ENCODE measurements at places on chromosomes 11 and 22.

- DNase-seq = no peak
Observed at GRCh38 chr11:120710354-120711131, 199.0 kb downstream of the GRIK4 start.

DNA sequence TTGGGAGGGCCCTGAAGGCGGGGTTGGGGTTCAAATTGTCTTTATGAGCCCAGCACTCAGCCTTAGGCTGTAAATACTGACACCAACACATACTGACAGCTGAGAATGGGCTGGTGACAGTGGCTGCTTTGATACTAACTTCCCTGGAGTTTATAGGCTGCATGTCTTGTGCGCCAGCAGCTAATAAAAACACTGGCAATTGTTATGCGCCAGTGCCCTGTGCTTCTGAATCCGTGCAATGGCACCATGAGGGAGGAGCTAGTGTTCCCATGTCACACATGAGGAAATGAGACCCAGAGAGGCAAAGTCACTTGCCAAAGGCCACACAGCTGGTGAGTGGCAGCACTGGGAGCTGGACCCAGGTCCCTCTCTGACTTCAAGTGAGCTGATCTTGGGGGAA lies 23.8 kb downstream of the SHISAL1 start:
- no peak for DNase-seq

GRCh38 chr11:75306529-75306928 lies 44.9 kb downstream of the ARRB1 start:
- DNase-seq = no peak

DNA sequence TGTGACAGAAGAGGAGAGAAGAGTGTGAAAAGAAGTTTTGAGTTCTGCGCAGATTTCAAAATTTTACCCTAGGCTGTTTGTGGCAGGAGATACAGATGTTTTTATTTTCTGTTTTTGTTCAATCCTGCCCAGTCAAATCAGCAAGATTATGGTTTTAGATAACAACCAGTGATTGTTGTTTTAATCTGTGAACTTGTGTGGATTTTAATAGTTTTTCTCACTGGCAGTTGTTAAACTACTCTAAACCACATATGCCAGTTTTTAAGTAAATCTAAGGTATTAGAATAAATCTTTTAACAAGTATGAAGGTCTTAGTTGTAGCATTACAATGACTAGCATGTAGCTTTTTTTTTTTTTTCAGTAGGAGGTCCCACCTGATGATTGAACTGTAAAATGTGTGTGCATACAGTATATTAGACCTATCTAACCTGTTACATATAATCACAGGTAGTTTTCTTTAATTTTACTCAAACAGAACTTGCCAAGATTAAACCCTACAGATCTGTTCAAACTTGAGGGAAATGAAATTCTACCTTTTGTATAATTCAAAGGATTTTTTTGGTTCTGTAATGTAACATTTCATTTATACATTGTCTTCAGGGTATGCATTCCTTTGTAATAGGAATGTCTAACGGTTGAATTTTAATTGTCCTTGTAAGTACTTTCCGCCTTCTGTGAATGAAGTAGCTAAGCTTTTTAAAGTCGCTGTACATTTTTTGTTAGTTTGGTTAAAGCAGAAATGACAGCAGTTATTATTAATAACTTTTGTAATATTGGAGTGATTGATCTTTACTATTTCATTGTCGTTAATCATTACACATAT lies 13.3 kb downstream of the ATXN10 start:
- DNase-seq = no peak

DNA sequence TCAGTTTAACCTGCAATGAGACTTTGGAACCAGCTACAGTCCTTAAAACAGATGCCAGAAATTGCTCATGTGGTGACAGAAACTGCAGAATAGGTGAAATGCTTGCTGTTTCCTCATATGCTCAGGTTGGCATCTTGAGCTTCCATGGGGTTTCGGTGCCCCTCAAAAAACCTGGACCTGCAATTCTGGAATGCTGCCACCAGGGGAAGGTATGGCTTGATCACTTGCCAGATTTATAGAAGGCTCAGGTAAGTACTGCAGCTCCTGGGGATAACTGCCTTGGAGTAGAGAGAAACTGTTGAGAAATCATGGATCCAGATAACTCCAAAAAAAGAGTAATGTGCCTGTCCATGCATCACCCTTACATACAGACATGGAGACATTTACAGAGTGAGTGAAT lies 113.0 kb downstream of the CTTN start:
- no peak for DNase-seq

DNA sequence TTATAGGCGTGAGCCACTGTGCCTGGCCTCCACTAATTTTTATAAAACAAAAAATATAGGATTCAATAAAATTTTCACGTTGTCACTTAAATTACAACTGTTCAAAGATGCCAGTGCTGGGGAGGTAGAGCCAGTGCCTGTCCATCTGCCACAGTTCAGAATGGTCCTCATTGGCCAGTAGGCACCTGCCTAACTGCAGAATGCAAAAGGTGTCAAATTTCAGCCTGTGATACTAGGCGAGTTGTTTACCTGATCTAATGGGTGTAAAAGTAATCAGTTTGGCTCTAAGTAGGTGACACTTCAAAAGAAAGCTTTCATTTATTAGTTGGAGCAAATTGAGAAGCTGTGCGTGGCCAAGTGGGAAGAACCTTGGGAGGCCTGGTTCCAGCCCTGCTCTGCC lies 2.4 kb downstream of the SMARCB1 start:
- no peak for DNase-seq

DNA sequence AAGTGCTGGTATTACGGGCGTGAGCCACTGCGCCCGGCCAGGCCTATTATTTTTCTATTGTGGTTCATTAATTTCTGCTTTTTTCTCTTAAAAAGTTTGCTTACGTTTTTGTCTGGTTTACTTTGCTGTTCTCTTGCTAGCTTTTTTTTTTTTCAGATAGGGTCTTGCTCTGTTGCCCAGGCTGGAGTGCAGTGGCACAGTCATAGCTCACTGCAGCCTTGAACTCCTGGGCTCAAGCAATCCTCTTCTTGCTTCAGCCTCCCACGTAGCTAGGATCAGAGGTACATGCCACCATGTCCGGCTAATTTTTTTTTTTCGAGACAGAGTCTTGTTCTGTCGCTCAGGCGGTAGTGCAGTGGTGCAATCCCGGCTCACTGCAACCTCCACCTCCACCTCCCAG lies 18.7 kb downstream of the F2 start:
- DNase-seq = no peak

DNA sequence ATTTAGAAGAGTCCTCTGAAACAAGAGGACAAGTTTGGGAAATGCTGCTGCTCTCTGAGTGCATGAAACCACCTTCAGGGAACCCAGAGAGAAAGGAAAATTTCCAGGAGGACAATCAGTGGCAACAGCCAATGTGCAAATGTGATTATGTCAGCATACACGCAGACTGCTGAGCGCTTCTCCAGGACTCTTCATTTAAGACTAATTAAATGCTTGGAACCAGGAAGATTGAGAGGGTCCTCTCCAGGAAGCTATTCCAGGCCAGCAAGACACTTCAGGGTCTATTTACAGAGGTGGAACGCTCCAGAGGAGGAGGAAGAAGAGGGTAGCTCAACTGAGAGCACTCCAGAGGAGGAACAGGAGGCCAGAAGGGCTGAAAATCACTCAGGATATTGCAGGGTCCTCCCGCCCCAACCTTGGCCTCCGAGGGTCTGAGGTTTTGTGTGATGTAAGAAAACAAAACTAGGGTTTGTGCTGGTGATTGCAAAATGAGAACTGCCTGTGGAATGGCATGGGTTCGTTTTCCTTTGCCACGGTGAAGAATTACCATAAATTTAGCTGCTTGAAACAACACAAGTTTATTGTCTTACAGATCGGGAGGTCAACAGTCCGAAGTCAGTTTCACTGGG lies 14.1 kb upstream of the HTR3A start:
- DNase-seq = no peak

GRCh38 chr11:68049509-68050370 lies 10.9 kb downstream of the TCIRG1 start:
- DNase-seq = no peak

- no peak for DNase-seq
Observed at GRCh38 chr22:45164270-45165088, 754 bp downstream of the NUP50 start.

GRCh38 chr11:47156333-47156732 lies 20.3 kb downstream of the ARFGAP2 start:
- no peak for DNase-seq

GRCh38 chr22:36065462-36065774 lies 36.8 kb upstream of the RBFOX2 start:
- DNase-seq = no peak

DNA sequence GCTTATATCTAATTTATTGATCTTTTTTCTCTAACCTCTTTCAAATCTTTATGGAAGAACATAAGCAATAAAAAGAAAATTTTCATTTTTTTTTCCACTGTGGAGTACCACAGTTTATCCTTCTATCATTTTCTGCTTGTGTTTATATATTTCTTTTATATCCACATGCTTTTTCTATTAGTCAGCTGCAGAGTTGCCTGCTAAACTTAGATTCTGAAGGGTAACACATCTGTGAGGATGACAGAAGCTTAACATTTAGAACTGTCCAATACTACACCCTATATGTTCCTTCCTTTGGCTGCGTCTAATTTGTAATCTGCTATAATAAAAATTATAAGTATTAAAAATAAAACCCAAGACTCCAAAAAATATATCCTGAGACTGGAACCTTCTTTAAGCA lies 20.8 kb downstream of the CCDC90B start:
- DNase-seq = no peak

- DNase-seq = no peak
Observed at GRCh38 chr22:23754220-23754919, at the start of gene VPREB3. Gene VPREB3 (minus strand): TSS chr22:23754425. CDS start chr22:23754363, 62 bp downstream.

DNA sequence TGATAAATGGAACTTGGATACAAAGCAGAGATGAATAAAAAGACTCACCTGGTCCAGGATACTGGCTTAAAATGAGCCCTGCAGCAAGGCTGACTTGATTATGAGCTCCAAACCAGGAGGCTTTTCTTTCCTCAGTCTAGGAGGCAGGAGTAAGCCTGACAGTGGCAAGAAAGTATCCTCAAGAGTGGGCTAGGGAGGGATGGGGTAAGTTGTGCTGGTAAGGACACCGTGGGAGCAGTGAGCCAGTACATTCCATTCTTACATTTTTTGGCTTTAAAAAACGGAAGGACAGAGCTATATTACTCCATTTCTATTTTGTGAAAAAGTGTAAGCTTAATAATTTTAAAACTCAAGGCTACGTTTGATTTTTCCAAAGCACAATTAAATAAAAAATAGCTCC lies 187.1 kb upstream of the DDI1 start:
- no peak for DNase-seq

- DNase-seq = no peak
Observed at GRCh38 chr11:85748455-85748891, 62.5 kb downstream of the SYTL2 start.

DNA sequence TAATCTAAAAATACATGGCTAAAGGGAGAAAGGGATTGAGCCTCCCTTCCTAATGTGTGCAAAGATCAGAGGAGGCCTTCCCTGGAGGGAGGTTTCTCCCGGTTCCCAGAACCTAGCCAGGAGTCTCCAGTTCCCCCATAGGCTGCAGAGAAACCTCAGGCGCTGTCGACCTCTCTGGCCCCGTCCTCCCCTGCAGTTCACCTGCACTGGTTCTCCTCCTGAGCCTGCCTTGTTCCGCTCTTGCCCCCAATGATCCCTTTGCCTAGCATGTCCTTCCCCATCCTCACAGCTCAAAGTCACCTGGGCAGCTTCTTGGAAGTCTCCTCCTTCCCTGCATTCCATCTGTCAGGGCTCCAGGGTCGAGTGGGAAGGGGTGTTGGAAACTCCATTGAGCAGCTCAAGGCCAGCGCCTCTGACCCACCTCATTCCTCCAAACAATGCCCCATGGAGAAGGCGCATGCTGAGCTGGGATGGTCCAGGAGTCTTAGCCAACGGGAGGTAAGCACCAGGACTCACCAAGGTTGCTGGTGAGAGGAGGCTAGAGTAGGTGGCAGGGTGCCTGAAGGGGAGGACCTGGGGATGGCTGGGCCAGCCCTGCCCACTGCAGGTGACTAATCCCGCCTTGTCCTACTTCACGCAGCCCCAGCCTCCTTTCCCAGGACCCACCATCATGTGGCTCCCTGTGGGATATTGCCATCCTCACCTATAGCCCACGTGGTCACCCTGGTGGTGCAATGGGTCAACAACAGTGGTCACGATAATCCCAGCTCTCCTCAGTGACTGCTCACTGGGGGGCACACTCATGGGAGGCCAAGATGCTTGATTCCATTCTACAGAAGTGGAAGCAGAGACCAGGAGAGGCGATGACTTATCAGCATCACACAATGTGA lies 15.4 kb downstream of the RSPH14 start:
- no peak for DNase-seq

- DNase-seq = no peak
Observed at GRCh38 chr11:119338318-119338890, 2.3 kb downstream of the C1QTNF5 start.

DNA sequence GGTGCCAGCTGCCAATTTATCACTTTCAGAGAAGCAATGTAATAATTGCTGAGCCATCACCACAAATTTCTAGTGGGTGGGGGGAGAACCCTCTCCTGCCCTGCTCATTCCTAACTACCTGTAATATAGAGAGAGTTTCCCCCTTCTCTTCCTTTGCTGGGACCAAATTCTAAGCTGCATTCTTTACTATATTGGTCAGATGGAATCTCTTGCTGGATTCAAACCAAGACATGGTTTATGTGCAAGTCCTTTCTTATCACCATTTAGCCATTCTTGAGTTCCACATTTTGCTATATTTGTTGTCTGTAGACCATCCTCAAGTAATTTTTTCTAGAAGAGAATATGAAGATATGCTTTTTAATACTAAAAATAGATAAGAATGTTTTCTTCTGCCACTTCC lies 452.1 kb downstream of the MN1 start:
- DNase-seq = no peak

Measured in NCI-H1417 treated with DMSO at 0.1 percent for 48 hours (cell line).